Osteoblast (primary cell): ENCODE measurements at places on chromosomes 6 and 20. TPM values are rescaled to one million over a fixed set of nuclear protein-coding genes. Genes with fewer than 3 reads are reported as not detected.

MYBL2 gene
- total RNA-seq: 1.8 and 2.5 TPM in 2 replicates

WFDC2 gene
- not detected in 2 replicates for total RNA-seq

- DNase-seq: no peak
Measured at GRCh38 chr20:47843886-47844567, 58.7 kb upstream of the SULF2 start.

CD93 gene
- not detected in 2 replicates for total RNA-seq

GRCh38 chr6:90374201-90374600 lies 77.6 kb upstream of the BACH2 start:
- no peak for DNase-seq
